Stimulated activated CD8-positive, alpha-beta memory T cell treated with anti-CD3 and anti-CD28 coated beads, Interleukin-4, amount 100 ng/mL, for 1 hour (primary cell): ENCODE measurements at places on chromosomes 11 and 22.

DNA sequence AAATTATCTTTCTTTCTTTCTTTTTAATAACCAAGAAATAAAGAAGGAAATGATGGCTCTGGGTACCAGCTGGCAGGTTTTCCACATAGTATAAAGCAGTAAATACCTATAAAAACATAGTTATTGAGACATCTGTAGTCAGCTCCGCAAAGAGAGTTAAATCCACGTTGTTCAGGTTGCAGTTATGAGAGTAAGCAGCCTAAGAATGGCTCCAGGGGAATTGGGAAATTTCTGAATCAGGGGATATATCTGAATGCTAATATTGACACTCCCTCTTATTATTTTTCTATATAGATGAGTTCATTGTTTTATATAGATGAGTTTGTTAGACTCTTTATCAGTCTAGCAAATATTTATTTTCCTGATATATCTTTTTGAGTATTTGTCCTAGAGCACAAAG is 322.0 kb upstream of the LRRC4C start:
- no peak for DNase-seq

GRCh38 chr11:2531277-2531986 is 86.6 kb downstream of the KCNQ1 start:
- DNase-seq, result peak; percentile 56

DNA sequence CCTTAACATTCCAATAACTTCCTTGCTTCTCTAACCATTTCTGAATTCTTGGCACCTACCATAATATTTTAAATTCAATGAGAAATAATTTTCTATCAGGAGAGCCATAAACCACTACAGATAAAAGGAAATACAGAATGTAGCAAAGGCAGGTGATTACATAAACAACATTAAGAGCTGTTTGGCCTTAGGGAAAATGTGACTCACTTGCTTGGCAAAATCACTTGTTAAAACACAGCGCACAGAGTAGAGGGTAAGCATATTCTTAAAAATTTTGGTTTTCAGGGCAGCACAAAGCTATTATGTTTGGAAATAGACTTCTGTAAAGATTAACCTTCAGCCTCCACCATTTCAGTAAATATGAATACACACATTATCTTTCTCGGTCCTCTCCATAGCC is 26.4 kb downstream of the IZUMO1R start:
- no peak for DNase-seq

DNA sequence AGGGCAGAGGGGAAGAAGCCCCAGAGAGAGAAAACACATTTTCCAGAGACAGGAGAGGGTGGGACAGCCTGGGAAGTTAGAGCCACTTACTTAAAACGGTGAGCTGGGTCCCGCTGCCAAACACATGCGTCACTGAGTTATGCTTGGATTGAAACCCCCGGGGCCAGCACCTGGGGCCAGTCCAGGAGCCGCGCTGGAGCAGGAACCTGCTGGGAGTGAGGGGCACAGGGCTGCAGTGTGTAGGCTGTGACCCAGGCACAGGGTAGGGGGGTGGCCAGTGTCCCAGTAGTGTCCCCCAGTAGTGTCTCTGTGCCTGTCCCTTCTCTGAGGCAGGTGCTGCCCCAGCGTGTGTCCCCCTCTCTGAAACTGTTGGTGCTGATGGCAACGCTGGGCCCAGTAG is 5.2 kb downstream of the IGLL1 start:
- no peak for DNase-seq

- DNase-seq, result no peak
Observed at GRCh38 chr11:36295926-36296325, at the start of gene PRR5L. TSS of gene PRR5L (plus strand) at chr11:36296288. CDS start at chr11:36401122, 104,834 bp downstream.

GRCh38 chr11:117936973-117937372 is 7.8 kb upstream of the TMPRSS13 start:
- no peak for DNase-seq

GRCh38 chr11:74070723-74071492 is 62.0 kb upstream of the UCP3 start:
- DNase-seq, result no peak

GRCh38 chr22:41563051-41563711 is 2.4 kb downstream of the CSDC2 start:
- DNase-seq, result no peak

GRCh38 chr11:68177877-68178276 is 35.2 kb downstream of the KMT5B start:
- DNase-seq, result no peak

- no peak for DNase-seq
Observed at GRCh38 chr11:64321026-64321425, 3.1 kb downstream of the PRDX5 start.

DNA sequence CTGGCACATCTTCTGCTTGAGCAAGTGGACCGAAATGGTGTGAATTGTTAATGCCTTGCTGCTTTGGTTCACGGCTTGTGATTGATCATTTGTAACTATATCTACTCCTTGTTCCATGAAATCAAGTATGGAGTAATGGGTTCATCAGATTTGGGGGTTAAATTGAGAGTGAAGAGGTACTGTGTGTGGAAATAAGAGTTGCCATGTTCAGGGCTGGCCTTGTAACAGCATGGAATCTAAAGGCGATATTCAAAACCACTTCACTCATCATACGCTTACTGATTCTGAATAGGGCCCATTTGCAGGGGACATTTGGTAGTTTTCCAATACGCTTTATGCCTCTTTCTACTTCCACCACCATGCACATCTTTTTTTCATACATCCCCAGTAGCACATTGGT is 122.2 kb downstream of the DCDC1 start:
- no peak for DNase-seq

- no peak for DNase-seq
Observed at GRCh38 chr22:27627444-27627833, 174.1 kb downstream of the MN1 start.

GRCh38 chr11:1350086-1350725 is 39.5 kb upstream of the BRSK2 start:
- DNase-seq, result no peak

- DNase-seq, result no peak
Observed at GRCh38 chr11:107956543-107956942, 28.3 kb downstream of the RAB39A start.

DNA sequence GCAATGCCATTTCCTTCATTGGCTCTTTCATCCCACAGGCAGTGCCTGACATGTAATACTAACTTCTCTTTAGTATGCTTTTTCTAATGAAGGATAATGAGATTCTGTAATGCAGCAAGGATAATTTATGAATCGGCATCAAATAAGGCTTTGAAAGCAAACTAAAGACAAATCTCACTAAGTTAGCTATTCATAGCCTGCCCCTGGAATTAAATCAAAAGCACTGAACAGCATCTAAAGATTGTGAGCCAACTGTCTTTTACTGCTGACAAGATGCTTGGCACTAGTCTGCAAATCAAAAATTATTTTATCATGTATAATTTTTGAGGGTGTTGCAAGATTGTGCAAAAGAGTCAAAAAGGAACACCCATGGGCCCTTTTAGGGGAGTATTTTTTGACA is 265.0 kb downstream of the CASP12 start:
- DNase-seq, result no peak

DNA sequence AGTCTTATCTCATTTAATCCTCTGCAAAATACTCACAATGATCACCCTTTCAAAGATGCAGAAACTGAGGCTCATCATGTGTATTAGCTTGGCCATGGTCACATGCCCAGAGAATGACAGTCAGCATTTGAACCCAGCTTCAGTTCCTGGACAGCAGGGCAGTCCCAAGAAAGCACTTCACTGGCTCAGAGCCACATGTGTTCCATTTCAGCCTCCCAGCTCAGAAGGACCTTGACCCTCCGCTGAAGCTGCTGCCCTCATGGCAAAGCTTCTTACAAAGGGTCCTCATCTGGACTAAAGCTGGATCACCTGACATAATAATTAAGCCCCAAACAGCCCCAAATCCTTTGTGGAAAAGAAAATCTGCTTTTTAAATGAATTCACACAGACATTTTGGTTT is 37.0 kb downstream of the TENM4 start:
- no peak for DNase-seq

GRCh38 chr11:28625532-28625931 is 517.3 kb downstream of the METTL15 start:
- no peak for DNase-seq

DNA sequence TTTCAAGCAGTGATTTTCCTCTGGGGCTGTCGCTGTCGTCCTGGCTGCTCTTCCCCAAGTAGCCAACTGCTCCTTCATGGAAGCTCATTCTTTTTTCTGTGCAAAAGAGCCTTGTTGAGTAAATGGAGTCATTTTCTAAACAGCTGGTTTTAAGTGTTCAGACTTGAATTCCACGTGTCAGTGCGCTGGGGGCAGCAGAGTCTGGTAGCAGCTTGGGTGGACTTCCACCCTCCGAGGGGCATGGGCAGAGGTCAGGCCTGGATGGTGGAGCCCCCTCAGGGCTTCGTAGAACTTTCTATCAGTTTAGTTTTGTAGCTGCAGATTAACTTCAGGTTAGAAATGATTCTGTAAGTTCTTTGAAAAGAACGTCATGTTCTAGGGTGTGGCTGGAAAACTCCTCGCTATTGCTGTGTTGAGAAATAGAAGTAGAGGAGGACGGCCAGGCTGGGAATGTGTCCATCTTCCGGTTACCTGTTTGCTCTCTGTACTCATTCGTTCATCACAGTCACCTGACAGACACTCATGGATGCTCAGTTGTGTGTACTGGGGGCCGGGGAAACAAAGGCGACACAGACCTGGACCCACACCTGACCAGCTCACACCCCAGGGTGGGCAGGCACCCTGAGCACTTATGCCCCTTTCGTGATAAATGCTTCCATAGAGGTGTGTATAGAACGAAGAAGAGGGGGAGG is 270.7 kb downstream of the TBC1D22A start:
- DNase-seq, result no peak

DNA sequence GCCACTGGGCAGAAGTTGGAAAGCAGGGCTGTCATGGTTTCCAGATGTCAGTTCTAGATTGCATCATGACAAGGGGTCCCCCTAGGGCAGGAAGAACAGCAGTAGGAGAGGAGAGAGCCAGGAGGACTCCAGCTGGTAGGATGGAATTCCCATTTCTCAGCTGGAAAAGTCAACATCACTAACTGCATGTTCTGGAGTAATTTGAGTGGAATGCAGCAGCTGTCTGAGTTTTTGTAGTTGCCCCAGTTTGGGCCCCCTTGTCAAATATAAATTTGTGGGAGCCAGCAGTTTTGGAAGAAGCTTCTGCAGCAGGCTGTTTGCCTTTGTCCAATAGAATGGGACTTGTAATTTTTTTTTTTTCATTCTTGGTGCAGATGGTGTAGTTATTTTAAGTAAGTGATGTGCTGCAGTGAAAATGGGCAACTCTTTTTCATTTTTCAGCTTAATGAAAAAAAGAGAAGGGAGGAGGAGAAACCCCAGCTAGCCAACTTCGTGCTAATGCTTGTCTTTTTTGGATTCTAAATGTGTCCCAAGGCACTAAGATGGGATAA is 86.9 kb downstream of the LDLRAD3 start:
- no peak for DNase-seq

- DNase-seq, result no peak
Observed at GRCh38 chr11:3802011-3802790, 4.8 kb upstream of the NUP98 start.

DNA sequence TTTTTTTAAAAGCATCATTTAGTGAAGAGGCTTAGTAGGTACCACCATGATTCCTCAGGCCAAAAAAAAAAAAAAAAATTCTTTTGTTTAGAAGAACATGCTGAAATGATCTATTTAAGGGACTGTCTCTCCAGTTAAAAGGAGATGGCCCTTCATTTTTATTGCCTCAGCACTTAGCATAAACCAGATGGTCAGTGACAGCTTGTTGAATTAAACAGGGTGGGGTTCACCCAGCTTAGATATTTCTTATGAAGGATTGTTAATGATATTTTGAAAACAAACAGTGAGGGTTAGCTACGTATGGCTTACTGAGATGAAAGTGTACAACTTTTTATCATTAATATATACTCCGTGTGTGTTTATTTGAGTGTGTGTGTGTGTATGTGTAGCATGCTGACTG is 203.7 kb downstream of the FAM181B start:
- DNase-seq, result no peak

DNA sequence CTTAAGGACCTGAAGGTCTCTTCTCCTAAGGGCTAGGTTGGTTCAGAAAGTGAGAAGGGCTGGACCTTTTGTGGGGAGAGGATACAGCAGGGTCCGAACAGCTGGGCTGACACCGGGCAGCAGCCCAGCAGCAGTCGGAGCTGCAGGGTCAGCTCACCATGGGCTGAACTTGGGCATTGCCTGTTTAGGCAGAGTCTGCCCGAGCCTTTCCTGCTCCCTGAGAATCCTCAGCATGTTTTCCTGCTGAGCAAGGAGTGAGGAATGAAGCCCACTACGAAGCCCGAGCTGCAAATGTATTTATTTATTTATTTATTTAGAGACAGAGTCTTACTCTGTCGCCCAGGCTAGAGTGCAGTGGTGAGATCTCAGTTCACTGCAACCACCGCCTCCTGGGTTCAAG is 83.9 kb downstream of the PTPRJ start:
- DNase-seq, result no peak

DNA sequence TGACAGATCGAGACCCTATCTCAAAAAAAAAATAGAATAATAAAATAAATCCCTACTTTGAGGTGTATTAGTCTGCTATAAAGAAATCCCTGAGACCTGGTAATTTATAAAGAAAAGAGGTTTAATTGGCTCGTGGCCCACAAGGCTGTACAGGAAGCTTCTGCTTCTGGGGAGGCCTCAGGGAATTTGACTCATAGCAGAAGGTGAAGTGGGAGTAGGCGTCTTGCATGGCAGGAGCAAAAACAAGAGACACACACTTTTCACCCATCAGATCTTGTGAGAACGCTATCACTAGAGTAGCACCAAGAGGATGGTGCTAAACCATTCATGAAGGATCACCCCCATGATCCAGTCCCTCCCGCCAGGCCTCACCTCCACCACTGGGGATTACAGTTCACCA is 29.2 kb downstream of the CDPF1 start:
- DNase-seq, result no peak

DNA sequence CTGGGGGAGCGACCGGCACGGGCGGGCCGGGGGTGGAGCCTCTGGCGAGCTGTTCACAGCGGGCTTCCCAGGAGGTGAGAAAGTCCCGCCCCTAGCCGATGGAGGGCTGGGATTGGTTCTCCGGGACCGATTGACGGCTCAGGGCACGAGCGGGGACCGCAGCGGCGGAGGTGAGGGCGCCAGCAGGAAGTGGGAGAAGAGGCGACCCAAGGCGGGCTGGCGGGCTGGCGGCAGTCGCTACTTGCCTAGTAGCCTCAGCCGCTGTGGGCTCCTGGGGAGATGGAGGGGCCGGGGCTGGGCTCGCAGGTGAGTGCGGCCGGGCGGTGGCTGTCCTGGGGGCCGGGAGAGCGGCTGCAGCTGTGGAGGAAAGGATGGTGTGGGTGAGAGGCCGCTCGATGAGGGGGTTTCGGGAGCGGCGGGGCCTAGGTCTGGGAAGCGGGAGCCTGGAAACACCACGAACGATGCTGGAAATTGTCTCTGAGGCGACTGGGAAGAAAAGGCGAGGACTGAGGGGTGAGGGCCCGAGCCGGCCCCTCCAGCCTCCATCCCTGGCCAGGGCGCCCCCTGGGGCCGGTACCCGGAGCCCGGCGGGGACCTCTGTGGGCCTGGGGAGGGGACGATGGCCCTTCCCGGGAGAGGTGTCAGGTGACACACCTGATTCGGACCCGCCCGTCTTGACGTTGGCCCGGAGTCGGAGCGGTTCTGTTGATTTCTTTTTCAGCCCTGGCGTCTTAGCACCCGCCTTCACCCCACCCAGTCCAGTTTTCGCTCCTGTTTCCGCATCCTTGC is at the start of gene ZDHHC13:
Gene ZDHHC13 (plus strand): TSS at position 198 of the 789 bp plus-strand sequence. CDS start 82 bp downstream, at position 280.
- peak; percentile 87 for DNase-seq

- DNase-seq, result no peak
Observed at GRCh38 chr11:2409126-2409525, 8.6 kb downstream of the TSSC4 start.
